Brain microvascular endothelial cell (primary cell): ENCODE measurements at places on chromosomes 1 and 21.
A peak's percentile ranks its signal among the peaks of the same experiment; 100 is the strongest.

DNA sequence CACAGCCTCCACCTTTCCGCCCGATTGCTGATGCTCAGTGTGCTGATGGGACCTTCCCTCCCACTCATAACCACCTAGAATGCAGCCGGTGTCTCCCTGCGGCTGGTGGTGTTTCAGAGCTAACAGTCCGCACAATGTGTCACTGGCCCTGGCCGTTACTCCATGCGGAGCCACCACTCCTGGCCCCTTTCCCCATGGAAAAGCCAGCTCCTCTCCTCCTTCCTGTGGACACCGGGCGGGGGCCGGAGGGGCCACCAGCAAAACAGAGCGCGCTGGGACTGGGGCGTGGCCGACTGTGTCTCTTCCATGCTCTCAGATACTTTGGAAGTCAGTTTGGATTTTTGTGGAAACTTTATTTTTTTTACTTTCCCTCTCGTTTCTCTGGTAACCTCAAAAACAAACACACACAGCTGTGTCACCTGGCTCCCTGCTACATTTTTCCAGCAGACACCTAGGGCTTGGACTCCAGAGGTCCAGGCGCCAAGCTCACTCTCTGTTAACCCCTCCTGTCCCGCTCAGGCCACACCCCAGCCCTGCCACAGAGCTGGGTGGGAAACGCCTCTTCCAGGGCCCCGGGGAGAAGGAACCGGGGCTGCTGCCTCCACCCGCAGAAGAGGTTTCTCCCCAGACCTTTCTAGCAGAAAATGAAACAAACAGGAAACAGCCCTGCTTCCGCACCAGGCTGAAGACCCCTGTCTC lies 32.5 kb upstream of the COL6A2 start:
- peak; percentile 59 for DNase-seq

DNA sequence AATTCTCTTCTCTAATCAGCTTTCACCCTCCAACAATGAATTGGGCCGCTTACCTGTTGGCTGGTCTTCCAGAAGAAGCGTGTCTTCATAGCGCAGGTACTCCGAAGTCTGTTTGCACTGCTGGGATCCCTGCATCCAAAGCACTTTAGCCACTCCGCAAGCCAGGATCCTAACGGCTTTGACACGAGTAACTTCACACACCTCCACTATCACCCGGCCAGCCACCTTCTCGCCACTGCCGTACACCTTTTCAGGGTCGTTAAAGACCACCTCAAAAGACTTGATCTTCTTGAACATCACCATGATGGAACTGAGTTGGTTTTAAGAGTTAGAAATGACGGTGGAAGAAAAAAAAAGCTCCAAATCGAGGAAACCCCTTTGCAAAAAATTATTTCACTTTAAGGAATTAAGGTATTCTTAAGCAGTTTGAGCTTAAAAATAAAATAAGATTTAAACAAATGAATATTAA lies 381 bp downstream of the TXNIP start:
- no peak for DNase-seq

GRCh38 chr1:183244466-183244865 lies 58.4 kb downstream of the LAMC2 start:
- no peak for DNase-seq

- DNase-seq: no peak
Observed at GRCh38 chr21:25115021-25115420, 492.3 kb downstream of the MRPL39 start.

DNA sequence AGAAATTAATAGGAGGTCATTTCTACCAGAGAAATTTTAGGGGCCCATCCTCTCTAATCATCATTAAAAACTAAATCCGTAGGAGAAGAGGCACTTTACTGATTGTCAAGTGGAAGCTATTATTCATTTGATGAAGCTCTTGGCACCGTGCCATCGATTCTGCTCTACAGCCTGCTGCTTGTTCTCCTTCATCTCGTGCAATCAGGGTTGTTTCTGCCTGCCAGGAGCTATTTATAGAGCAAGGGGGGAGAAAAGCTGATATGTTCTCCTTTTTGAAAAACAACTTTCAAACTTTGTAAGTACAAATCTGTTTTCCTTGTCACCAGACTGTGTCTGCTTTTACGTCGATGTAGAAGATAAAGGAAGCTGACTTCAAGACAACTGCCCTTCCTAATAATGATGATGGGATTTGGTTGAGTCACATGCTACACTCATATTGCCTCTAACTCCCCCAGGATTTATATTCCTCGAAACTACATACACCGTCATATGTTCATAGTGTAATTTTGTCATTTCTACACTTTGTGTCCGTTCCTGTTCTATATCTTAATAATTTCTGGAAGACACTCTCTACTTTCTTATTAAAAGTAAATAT lies 169.6 kb upstream of the LHX8 start:
- DNase-seq: no peak

DNA sequence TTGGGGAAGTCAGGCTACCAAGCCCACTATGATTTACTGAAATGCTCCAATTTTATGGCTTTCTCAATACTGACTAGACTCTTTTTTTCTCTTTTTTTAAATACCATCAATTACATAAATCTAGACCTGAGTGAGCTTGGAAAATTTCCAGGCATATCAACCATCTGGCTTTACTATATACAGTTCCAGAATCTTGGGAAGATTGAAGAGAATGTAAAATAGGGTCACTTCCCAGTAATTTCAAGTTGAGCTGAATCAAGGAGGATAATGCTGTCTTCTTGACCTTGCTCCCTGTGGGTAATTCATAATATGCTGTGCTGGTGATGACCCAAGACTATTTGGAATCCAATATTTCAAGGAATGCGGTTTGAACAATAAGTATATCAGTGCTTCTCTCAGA lies 108.1 kb downstream of the MAP3K21 start:
- DNase-seq: no peak

- DNase-seq: no peak
Observed at GRCh38 chr1:31989964-31990363, 23.7 kb upstream of the KHDRBS1 start.

DNA sequence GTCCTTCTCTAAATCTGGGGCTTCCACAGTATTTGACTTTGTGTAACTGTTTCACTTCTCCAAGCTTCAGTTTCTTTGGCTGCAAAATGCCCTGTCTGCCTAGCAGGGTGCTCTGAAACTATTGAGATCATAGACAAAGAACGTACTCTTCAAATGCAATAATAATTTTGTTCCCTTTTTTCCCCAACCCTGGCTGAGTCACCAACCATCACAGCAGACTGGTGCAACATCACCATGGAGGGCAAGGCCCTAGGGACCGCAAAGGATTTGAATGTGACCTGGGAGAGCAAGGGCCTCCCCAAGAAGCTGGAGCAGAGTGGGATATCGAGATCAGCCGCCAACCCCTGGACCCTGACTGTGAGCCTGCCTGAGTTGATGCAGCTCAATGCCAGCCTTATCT lies 115.0 kb downstream of the FCRL5 start:
- no peak for DNase-seq

DNA sequence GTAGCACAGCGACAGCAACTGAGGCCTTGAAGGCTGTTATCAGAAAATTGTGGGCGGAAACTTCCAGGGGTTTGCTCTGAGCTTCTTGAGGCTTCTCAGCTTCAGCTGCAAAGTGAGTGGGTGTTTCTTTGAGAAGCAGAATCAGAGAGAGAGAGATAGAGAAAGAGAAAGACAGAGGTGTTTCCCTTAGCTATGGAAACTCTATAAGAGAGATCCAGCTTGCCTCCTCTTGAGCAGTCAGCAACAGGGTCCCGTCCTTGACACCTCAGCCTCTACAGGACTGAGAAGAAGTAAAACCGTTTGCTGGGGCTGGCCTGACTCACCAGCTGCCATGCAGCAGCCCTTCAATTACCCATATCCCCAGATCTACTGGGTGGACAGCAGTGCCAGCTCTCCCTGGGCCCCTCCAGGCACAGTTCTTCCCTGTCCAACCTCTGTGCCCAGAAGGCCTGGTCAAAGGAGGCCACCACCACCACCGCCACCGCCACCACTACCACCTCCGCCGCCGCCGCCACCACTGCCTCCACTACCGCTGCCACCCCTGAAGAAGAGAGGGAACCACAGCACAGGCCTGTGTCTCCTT lies at the start of gene FASLG:
Gene FASLG (plus strand): TSS at position 233 of the 583 bp plus-strand sequence. CDS start 99 bp downstream, at position 332.
- DNase-seq: no peak

DNA sequence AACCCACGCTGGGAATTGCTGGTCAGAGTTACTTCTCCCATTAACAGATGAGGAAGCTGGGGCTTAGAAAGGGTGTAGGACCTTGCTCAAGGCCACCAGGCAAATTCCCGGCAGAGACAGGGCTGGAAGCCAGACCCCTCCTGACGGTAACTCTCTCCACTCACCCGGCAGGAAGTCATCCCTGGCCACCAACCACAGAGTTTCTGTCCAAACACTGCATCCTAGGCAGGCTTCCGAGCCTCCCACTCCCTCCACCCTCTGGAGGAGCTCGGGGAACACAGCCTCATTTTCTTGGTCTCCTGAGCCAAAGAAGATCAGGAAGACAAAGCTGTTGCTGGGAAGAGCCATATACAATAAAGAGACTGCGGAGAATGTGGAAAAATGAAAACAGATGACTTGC lies 25.0 kb upstream of the ZNF436 start:
- peak; percentile 47 for DNase-seq

- DNase-seq: no peak
Observed at GRCh38 chr1:209454340-209454994, 129.0 kb upstream of the CAMK1G start.

- no peak for DNase-seq
Observed at GRCh38 chr1:186923486-186923885, 94.7 kb downstream of the PLA2G4A start.

- no peak for DNase-seq
Observed at GRCh38 chr1:210123383-210123782, 109.2 kb upstream of the SERTAD4 start.

- peak; percentile 58 for DNase-seq
Observed at GRCh38 chr1:115671176-115671934, 29.6 kb downstream of the VANGL1 start.

DNA sequence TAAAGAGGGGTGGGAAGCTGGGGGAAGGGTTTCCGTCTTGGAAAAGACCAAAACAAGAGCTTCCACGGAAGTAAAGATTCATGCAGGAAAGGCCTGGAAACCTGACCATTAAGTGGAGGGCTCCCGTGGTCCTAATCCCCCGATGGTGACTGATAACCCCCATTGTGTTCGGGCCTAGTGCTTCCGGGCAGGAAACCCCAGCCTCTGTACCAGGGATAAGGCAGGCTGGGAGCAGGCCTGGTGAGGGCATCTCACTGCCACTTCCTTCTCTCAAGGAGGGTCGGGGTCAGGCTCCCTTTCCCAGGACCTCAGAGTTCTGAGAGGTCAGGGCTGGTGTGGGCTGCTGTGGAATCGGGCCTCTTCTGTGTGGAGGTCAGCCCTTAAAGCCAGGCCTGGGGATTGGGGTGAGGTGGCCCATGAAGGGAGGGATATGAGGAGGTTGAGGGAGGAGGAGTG lies 136.9 kb downstream of the CDC7 start:
- no peak for DNase-seq
